ENCODE measurements at places on chromosomes 7 and 10.

DNA sequence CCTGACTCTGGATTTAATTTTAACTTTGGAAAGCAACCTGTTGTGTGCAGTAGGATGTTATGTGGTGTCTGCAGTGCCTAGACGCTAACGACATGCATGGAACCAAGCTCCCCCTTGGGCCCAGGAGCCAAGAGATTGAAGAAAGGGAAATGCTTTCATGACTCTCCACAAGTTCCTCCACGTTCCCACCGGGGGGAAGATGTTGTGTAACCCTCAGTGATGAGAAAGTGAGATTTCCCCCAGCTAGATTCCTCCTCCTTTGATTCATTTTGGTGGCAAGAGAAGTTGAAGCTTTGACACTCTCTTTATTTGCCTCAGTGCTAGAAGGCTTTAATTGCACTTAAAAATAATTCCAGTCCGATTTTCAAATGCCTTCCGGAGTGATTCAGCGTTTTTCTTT, 157.9 kb upstream of the INSYN2A start:
- DNase-seq: no peak

DNA sequence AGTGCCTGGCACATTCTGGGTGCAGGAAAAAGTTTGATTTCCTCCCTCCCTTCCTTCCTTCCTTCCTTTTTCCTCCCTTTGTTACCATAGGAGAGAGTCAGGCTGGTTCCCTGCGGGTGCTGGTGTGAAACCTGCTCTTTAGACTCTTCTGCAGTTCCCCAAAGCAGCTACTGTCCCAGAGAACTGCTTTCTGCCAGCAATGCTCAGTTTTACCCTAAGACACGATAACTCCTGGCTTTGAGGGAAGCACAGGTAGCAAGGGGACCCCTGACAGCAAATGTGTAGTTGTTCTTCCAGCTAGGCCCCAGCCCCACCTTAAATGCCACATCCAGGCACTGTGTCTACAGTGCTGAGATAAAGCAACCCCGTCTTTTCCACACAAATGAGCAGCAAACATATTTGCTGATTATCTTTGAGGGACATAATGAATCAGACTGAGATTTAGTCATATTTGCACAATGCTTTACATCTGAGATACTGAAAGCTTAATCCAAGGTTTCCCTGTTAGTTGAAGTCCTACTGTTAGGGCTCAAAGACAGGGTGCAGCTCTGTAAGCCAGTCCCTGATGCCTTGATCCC, 55.5 kb downstream of the MET start:
- no peak for DNase-seq

- DNase-seq: peak; percentile 31
Observed at GRCh38 chr10:112389271-112389822, 15.4 kb downstream of the ACSL5 start.

DNA sequence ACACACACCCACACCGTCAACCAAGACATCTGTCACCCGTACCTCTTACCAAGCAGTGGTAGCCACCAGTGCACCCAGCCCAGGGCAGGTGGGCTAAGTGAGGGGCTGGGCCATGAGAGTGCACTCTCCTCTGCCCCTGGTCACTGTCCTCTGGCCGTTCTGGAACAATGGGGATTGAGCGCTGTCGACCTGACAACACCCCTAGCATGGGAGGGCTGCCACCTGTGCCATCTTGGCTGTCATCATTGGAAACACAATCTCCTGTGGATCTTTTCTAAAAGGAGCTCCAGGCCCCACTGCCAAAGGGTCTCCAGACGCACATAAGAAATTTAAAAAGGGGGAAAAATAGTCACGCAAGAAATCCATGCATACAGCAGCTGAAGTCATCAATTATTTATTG, 80.1 kb downstream of the CTBP2 start:
- DNase-seq: no peak

DNA sequence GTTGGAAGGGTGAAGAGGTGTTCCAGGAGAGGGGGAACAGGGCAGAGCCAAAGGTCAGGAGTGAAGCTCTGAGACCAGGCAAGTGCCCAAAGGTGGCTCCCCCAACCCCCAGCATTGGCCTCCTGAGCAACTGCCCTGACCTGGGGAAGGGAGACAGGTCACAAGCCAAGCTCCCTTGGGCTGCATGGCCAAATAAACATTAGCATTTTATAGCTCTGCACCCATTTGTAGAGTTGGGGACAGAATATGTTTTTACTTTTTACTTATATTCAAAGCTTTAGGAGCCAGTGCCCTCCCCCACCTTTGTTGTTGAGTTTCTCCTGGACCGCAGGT, 4.0 kb downstream of the UNC5B start:
- DNase-seq: no peak

- DNase-seq: no peak
Observed at GRCh38 chr7:157418204-157419034, 81.6 kb downstream of the DNAJB6 start.

DNA sequence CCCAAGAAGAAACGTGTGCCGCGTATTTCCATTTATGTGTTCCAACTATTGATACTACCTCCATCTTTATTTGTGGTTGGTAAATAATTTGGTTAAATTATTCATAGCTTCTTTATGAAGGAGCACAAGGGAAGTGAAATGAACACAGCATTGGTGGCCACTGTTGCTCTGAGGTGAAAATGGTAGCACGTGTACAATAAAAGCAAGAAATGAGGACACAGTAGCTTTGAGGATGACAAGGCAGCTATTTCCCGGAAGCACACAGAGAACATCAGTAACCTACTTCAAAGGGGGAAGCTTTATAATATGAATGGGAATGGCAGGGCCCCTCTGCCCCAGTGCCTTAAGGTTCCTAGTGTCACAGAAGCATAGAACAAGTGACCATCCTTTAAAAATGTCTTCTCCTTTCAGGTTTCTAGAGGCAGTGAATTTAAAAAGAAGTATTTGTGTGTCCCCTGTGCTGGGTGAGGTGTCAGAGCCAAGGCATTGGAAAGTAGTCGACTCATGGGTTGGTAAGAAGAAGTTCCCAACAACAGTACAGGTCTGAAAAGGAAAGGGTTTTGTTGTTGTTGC, 78.8 kb downstream of the SGMS1 start:
- DNase-seq: no peak

GRCh38 chr10:77641344-77641743, 3.7 kb upstream of the KCNMA1 start:
- DNase-seq: no peak

Data from fibroblast of villous mesenchyme (primary cell).